Stimulated activated CD4-positive, alpha-beta T cell treated with anti-CD3 and anti-CD28 coated beads, Interleukin-4, amount 100 ng/mL, for 4 hours (primary cell): ENCODE measurements at places on chromosomes 7 and 10.

GRCh38 chr10:21924511-21924910, 79.0 kb downstream of the DNAJC1 start:
- no peak for DNase-seq

GRCh38 chr10:86049442-86049841, 317.2 kb downstream of the GRID1 start:
- DNase-seq, result no peak

DNA sequence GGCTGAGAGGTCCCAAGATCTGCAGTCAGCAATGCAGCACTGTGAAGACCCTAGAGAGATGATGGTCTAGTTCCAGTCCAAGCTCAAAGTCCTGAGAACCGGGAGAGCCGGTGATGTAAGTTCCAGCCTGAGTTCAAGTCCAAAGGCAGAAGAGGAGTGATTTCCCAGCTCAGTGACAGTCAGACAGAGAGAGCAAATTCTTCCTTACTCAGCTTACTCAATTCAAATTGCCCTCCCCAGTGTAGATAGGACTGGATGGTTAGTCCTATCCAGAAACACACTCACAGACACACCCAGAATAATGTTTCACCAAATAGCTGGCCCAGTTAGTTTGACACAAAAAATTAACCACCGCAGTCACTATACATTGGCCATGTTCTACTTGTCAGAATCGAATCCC, 185.5 kb upstream of the MYO3A start:
- DNase-seq, result no peak

DNA sequence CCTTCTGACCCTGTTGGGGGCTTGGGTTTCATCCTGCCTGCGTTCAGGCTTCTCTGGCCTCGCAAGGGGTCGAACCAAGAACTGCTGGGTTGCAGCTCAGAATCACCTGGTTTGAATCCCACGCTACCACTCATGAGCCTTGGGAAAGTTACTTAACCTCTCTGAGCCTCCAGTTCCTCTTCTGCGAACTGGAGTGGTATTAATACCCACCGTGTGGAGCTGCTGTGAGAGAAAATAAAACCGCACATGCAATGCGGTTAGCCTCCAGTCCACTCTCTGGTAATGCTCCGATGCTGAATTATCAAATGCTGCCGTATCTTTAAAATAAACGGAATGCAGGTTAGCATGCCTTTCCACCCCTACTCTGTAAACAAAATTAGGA, 171.9 kb downstream of the ARHGAP12 start:
- DNase-seq, result no peak

DNA sequence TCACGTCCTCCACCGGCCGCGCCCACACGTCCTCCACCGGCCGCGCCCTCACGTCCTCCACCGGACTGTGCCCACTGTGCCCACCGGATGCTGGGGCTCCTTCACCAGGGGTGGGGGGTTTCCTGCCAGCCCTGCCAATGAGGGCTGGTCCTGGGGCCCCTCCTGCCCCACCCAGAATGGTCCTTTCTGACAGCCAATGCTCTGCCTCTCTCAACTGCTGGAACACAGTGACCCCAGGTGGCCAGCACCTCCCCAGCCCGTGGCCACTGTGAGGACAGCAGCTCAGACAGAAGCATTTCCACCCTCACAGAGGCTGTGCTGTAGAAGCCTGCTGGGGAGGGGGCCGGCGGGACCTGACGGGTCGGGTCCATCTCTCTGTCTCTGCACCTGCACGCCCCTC, 90.1 kb upstream of the DNAAF5 start:
- DNase-seq, result peak; percentile 33

GRCh38 chr10:74991435-74991834, 120.0 kb upstream of the SAMD8 start:
- no peak for DNase-seq

- DNase-seq, result no peak
Measured at GRCh38 chr7:28953633-28954032, 4.5 kb downstream of the TRIL start.

- DNase-seq, result no peak
Measured at GRCh38 chr10:13614530-13615332, 28.0 kb downstream of the PRPF18 start.

DNA sequence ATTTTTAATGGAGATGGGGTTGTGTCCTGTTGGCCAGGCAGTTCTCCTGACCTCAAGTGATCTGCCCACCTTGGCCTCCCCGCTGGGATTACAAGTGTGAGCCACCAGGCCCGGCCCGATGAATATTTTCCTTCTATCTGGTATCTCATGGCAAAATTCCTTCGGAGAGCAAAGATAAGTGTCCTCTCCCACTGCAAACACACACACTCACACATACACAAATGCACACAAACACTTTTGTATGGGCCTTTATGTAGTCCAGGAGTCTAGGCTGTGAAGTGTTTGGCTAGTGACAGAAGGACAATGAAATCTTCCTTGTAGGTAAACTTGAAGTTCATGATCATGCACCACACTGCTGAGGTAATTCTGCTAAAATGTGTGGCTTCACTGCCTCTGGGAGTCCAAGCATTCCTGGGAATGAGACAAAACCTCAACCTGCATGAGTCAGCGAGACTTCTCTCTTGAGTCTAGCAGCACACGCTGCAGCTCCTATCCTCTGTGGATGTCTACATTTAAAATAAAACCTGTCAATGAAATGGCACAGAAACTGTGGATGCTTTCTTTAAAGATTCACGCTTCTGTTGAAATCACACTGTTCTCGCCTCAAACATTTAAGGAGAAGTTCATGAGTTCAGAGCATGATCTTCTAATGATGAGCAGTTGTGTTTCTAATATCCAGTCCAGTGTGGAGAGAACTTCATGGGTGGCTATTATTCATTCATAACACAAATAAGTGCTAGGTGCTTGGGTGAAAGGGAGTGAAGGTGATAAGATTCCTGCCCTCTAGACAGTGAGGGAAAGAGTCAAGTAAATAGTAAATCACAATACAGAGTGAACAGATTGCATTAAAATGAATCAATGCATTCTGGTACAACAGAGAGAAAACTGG, 96.5 kb downstream of the NRP1 start:
- no peak for DNase-seq

- no peak for DNase-seq
Measured at GRCh38 chr7:87919875-87920274, 14.2 kb upstream of the ADAM22 start.

DNA sequence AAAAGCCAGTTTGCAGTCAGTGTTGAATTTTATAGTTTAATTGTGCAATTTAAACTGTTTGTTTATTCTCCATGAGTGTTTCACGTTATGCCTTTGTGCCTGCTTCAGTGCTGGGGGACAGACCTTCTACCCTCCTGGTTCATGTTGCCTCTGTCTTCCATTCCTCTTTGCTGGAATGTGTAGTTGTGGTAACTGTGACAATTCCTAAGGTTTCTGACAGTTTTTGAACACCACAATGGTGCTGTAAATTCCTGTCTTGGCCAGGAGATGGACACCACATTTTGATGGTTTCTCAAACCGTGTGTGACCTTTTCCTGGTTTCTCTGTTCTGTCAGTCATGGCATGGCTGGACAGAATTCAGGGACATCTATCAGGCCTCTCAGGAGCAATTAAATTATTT, 201.7 kb downstream of the BICC1 start:
- no peak for DNase-seq

DNA sequence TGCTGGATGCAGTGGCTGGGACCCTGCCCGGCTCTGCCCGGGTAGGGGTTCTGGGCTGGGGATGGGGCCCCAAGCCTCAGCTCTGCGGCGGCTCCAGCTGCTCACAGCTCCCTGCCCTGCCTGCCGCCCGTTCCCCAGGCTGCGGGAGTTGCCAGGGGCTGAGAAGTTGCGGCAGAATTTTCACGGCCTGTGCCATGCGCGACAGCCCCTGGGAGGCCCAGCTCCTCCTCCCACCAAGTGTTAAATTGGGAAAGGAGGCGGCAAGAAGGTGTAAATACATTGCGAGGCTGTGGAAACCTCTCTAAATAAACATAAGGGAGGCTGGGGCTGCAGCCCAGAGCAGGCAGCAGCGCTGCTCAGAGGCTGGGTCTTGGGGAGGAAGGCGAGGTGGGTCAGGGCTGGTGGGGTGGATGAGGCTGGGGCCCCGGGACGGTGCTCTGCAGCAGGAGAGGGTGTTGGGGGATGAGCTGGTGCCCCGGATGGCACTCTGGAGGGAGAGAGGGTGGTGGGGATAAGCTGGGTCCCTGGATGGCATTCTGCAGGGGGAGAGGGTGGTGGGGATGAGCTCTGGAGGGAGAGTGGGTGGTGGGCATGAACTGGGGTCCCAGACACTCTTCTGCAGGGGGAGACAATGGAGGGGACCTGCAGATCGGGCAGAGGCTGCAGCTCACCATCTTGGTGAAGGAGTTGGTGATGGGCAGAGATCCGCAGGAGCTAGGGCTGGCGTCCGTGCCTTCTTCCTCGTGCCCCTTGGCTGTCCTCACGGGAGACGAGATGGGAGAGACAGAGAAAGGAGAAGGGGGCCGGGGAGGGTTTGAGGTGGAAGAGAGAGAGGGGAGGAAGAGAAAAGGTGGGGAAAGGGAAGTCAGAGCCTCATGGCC, 85.5 kb upstream of the GNA12 start:
- no peak for DNase-seq

DNA sequence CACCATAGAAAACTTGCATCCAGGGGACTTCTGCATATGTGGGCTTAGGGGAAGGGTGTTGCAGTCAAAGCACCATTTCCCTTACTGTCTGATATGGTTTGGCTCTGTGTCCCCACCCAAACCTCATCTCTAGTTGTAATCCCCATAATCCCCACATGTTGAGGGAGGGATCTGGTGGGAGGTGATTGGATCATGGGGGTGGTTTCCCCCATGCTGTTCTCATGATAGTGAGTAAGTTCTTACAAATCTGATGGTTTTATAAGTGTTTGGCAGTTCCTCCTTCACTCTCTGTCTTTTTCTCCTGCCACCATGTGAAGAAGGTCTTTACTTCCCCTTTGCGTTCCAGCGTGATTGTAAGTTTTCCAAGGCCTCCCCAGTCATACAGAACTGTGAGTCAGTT, 177.4 kb downstream of the ADK start:
- DNase-seq, result no peak
